ENCODE measurements at places on chromosomes 16 and 17. TPM values are rescaled to one million over a fixed set of nuclear protein-coding genes. Genes with fewer than 3 reads are reported as not detected.

DNA sequence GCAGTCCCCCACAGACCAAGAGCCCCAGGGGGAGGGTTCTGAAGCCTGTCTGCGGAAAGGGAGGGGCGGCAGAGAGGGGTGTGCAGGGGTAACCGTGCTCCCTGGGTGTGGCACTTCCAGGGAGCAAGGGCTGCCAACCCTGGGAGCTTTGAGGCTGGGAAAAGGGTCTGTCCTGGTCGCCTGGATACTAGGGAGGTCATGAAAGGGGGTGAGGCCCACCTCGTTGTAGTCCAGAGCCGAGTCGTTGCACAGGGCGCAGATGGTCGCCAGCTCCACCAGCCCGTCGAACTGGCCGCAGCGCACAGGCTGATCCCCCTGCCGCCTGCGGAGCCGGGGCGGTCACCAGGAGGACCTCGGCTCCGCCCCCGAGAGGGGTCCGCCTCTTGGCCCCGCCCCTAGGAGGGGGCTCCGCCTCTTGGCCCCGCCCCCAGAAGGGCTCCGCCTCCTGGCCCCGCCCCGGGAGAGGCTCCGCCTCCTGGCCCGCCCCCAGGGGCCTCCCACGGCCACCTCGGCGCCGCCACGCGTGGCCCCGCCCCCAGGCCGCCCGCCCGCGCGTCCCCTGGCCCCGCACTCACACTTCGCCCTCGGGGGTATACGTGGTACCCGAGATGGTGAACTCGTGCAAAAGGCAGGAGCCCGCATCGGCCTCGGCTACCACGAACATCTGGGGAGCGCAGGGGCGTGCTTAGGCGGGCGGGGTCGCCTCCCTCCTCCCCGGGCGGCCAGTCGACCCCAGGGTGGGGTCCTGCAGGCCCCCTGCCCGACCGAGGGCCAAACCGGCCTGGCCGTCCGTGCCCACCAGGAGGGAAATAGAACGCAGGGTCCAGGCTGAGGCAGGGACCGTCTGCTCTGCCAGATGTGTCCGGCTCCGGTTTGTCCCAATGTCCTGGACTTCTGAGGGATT, 19.5 kb downstream of the ATP2A3 start:
- DNase-seq = peak; percentile 72

- DNase-seq = no peak
Observed at GRCh38 chr16:69926241-69926640, 24.9 kb upstream of the CLEC18A start.

- DNase-seq = no peak
Observed at GRCh38 chr17:1271030-1271423, 783 bp downstream of the BHLHA9 start.

The FAM234A gene
- 65.5 TPM for total RNA-seq

The SP6 gene
- total RNA-seq = not detected

Data from uterus (tissue), 4 donors.